Kidney capillary endothelial cell (primary cell): ENCODE measurements at places on chromosomes 16 and 17.
A peak's percentile ranks its signal among the peaks of the same experiment; 100 is the strongest.

DNA sequence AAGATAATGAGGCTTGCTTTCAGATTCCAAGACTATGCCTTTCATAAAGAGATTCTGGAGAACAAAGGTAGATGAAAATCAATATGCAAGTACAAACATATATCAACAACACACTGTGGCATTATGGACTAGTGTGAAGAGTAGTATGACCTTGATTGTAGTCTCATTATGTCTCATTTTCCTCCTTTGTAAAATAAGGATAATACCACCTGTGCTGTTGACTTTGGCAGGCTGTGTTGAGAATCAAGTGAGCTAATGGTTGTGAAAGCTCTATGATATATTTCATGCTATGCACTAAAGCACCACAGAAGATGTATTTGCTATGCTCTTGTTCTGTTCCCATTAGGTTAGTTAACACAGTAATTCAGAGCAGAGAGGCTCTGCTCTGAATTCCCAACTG, 78.5 kb upstream of the NACA2 start:
- DNase-seq: no peak

GRCh38 chr17:80778716-80779115, 212.9 kb upstream of the CHMP6 start:
- DNase-seq: no peak

DNA sequence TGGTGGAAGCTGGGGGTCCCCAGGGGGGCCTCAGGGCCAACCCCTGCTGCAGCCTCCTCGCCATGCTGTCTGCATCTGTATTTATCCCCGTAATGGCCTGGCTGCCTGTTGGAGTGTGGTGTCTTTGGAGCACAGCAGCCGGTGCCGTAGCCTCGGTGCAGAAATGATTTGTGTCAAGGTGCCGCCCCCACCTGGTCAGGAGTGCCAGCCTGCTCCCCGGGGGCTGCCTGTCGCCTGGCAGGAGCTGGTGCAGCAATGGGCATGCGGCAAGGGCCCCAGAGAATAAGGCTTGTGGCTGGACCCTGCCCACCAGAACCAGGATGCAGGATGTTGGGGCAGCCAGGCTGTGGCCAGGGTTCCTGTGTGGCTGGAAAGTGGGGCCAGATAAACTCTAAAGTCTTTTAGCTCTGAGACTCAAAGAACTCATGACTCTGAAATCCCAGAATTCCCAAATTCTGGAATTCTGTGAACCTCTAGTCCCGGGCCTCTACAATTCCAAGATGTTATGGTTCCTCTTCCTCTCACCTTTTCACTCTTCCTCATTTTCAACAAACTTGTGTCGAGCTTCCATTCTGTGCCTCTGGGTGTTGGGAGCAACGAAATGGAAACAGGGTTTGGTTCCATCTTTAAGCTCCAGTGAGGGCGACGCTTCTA, 5.9 kb downstream of the CPNE2 start:
- no peak for DNase-seq

GRCh38 chr17:44547625-44548267, 9.5 kb upstream of the FZD2 start:
- no peak for DNase-seq

DNA sequence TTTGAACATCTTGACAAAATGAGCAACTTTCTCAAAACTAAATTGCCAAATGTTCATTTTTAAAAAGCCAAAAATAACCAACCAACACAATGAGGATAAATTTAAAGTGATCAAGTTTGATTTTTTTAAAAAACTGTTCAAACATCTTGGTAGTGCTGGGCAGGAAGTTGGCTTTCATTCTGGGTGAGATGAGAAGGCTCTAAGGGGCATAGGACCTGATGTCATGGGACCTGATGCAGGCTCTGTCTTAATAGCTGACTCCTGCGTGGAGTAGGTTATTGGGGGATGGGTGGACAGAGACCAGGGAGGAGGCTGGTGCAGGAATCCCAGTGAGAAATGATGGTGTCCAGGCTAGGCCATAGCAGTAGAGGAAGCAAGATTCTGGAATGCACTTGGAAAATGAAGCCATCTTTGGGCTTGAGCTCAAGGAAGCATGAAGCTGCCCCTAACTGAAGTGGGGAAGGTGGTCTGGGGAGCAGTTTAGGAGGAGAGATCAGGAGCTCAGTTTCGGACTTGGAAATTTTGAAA, 20.4 kb downstream of the NLRC5 start:
- no peak for DNase-seq

DNA sequence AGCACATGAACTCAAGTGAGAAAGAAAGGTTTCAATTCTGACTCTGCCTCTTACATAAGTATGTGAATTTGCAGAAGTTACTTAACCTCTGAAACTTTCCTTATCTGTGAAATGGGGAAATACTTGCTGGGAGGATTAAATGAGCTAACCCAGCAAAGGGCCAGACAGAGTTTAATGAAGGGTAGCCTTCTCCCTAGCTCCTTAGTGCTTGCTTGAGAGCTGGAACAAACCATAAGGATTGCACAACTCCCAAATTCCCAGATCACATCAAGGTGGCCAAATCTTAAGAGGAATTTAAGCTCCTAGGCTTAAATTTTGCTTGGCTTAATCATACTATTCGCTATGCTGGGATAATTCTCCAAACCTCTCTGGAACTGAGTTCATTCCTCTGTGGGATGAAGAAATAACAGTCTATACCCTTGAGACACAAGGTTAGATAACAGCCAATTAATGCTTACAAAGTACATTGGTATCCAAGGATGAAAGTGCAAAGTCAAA, 11.8 kb upstream of the WSB1 start:
- DNase-seq: no peak

GRCh38 chr16:51125992-51126391, 25.1 kb downstream of the SALL1 start:
- DNase-seq: no peak

- DNase-seq: peak; percentile 77
Observed at GRCh38 chr16:88315543-88316105, 67.1 kb upstream of the ZNF469 start.

DNA sequence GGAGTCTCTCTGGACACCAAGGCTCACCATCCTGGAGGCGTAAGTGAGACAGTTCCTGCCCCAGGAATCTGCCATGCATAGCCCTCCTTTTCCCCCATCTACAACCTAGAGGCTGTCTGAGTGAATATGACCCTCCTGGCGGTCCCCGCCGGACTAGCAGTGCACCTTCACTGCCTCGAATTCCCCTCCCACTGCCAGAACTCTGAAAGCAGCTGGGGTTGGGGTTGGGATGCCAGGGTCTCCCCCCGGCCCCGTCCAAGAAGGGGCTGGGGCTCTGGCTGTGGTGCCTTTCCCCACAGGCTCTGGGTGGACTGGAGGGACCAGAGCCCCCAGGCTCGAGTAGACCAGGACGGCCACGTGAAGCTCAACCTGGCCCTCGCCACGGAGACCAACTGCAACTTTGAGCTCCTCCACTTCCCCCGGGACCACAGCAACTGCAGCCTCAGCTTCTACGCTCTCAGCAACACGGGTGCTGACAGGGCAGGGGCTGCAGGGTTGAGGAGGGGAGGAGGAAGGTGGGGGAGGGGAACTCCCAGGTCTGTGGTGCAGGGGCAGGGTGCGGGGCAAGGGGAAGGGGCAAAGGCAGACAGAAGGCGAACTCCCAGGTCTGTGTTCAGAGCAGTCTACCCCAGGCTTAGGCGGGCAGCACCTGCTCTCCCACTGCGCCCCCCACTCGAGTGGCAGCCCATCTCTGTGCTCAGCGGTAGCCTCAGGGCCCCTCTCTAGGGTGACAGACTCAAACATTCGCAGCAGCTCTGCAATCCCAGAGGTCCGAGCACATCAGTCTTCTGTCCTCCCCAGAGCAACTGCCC, 1.2 kb downstream of the ZACN start:
- no peak for DNase-seq

GRCh38 chr17:10048629-10049350, 143.7 kb upstream of the RCVRN start:
- DNase-seq: no peak

- no peak for DNase-seq
Observed at GRCh38 chr16:81588326-81589081, 143.9 kb downstream of the CMIP start.

GRCh38 chr16:48444574-48444973, 59.4 kb upstream of the SIAH1 start:
- peak; percentile 94 for DNase-seq

DNA sequence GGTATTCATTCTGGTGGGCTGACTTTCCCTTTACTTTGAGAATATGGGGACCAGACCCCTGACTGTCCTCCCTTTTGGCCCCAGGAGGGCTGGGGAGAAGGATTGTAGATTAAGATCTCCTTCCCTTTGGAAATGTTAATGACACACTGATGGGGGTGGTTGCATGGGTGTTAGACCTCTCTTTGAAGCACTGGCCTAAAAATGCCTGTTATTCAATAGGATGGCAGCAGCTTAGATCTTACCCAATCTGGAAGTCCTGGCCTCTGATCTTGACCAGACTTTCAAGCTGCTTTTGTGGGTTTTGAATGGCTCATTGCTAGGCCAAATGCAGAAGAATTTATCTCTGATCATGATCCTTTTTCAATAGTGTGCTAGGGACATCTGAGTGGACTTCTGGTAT, 25.7 kb downstream of the MAP3K3 start:
- no peak for DNase-seq

- no peak for DNase-seq
Observed at GRCh38 chr17:45791041-45791582, 7.0 kb downstream of the CRHR1 start.

- no peak for DNase-seq
Observed at GRCh38 chr17:81509972-81510784, 2.4 kb downstream of the ACTG1 start.

DNA sequence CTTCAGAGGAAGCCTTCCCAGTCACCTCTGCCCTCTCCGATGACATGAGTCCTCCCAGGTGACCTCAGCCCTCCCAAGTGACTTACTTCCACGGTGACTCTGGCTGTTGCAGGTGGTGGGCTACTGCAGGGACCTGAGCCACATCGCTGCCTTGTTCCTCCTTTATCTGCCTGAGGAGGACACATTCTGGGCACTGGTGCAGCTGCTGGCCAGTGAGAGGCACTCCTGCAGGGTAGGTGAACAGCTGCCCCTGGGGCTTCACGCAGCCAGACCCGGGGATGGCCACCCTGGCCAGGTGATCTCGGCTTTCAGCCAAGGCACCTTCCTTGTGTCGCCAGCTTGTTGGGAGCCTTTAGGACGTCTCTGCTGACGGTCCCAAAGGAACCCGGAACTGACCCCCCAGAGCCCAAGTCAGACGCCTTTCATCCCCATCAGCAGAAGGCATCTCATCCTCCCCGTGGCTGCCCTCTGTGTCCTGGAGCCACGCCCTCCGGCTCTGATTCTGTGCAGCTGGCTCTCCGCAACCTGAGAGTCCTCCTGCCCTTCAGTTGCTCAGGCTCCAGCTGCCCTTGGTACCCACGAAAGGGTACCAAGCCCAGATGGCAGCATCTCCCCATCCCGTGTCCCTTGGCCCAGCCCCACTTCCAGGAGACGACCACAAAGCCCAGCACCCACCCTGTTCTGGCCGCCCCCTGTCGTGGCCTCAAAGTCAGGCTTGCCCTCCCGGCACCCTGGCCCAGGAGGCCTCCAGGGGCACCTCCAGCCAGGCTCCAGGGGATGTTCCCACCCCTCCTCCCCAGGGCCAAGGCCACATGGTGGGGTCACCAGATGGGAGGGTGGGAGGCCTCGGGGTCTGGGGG, 81.7 kb downstream of the GOSR1 start:
- no peak for DNase-seq

DNA sequence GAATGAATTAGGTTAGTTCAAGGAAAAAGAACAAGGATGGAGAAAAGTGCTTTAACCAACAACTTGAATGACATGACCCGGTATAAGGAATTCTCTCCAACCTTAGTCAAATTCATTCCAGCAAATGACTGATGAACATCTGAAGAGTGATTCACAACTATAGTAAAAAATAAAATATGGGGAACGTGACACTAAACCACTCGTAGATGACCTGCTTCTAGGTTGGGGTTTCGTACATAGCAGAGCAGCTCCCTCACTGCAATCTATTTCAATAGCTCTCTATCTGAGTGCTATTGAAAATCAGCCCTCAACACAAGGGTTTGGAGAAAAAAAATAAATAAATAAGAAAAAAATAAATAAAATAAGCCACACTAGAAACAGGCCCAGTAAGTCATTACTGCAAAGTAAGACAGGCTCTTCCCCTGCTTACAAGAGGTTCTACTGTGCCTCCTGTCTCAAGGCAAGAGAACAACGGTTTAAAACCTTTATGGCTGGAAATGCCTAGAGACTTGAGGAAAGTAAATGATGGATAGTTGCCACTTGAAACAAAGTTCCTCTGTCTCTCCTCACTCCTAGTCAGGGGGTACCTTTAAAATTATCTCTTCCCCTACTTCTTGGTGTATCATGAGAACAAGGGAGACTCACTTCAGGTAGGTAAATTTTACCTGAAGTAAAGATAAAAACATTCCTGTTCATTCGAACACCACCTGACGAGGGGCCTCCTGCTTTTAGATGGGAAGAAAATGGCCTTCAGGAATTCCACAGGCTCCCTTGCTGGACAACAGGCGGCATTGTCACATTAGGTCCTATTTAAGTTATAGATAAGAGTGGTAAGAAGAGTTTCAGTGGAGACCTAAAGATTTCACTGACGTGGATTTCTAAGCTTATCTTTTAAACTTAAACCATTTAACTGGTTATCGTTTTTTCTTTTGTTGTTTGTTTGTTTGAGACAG, 20.5 kb downstream of the COG7 start:
- DNase-seq: no peak

- DNase-seq: no peak
Observed at GRCh38 chr17:81870131-81870980, 781 bp downstream of the ARHGDIA start.

DNA sequence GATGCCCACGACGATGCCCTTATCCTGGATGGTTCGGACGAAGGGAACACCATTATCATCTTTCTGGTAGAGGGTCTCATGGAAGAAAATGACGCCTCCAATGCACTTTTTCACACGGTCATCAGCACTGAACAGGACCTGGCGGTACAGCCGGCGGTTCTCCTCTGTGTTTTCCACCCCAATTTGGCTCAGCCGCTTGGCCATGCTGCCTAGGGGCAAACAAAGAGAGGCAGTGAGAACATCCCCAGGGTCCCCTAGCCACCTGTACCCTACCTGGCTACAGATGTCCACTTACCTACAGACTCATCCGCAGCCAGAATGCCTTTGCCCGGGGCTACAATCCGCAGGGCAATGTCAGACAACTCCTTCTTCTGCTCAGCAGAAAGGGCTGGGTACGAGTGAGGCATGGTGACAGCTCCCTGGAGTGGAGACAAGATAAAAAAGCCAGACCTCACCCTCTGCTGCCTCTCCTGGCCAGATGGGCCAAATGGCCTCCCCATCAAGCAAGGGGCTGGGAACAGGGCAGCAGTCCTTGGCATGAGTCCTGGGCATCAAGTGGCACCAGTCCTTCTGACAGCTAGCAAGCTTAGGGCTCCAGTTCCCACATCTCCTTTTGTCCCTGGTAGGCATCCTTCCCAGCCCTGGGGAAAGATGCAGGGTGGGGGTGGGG, 1.4 kb downstream of the ALDOC start:
- no peak for DNase-seq

GRCh38 chr17:32713081-32713480, 163.8 kb downstream of the MYO1D start:
- DNase-seq: no peak

- no peak for DNase-seq
Observed at GRCh38 chr16:31714903-31715504, 158.6 kb upstream of the ZNF267 start.
